NCI-H1417 treated with DMSO at 0.1 percent for 48 hours (cell line): ENCODE measurements at places on chromosomes 16 and 17.
A peak's percentile ranks its signal among the peaks of the same experiment; 100 is the strongest.

GRCh38 chr16:70377782-70378181, 31.1 kb downstream of the DDX19A start:
- no peak for DNase-seq

- DNase-seq: no peak
Observed at GRCh38 chr17:56881685-56882295, 32.1 kb downstream of the TRIM25 start.

- no peak for DNase-seq
Observed at GRCh38 chr17:4506175-4506813, 7.6 kb downstream of the SPNS2 start.

GRCh38 chr17:37815536-37815935, 70.7 kb upstream of the HNF1B start:
- DNase-seq: no peak

DNA sequence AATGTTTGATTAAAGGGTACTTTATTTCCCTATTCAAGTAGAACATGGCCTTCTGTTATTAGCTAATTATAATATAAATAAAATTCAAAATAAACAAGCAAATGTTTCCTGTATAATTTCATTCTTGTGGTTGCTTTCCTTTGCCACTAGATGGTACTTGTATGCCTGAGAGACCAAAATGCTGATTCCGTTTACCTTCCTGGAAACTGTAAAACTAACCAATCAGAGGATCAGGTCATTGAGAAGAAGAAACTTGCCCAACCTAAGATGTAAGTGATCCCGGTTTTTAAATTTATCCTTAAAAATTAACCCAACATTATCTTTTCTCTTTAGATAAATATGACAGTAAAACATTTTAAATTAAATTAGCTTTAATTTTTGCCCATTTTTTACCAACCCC, 8.1 kb upstream of the ABCA5 start:
- no peak for DNase-seq

GRCh38 chr17:302300-302698, 50.3 kb downstream of the RPH3AL start:
- DNase-seq: no peak

DNA sequence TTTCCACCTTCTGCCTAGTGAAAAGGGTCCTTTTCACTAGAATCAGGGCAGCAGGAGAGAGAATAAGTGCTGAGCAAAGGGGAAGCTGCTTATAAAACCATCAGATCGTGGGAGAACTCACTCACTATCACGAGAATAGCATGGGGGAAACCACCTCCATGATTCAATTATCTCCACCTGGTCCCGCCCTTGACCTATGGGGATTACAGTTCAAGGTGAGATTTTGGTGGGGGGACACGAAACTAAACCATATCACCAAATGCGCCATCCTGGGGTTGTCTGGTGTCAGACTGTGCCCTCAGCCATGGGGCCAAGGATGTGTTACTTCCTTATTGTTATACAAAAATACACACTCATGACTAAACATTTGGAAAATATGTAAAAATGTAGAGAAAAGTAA, 10.4 kb upstream of the KATNB1 start:
- no peak for DNase-seq

DNA sequence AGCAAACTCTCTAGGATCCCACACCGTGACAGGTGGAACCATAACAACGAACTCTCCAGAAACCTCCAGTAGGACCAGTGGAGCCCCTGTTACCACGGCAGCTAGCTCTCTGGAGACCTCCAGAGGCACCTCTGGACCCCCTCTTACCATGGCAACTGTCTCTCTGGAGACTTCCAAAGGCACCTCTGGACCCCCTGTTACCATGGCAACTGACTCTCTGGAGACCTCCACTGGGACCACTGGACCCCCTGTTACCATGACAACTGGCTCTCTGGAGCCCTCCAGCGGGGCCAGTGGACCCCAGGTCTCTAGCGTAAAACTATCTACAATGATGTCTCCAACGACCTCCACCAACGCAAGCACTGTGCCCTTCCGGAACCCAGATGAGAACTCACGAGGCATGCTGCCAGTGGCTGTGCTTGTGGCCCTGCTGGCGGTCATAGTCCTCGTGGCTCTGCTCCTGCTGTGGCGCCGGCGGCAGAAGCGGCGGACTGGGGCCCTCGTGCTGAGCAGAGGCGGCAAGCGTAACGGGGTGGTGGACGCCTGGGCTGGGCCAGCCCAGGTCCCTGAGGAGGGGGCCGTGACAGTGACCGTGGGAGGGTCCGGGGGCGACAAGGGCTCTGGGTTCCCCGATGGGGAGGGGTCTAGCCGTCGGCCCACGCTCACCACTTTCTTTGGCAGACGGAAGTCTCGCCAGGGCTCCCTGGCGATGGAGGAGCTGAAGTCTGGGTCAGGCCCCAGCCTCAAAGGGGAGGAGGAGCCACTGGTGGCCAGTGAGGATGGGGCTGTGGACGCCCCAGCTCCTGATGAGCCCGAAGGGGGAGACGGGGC, 1.3 kb downstream of the SPN start:
- no peak for DNase-seq

GRCh38 chr17:42852351-42852750, 1.4 kb downstream of the AOC3 start:
- no peak for DNase-seq

GRCh38 chr16:29729116-29729521, 16.7 kb downstream of the C16orf54 start:
- DNase-seq: no peak

GRCh38 chr17:42578282-42578869, 847 bp upstream of the PSMC3IP start:
- DNase-seq: peak; percentile 56

GRCh38 chr17:79652999-79653643, 42.3 kb upstream of the RBFOX3 start:
- DNase-seq: no peak

GRCh38 chr16:6949240-6949639, 383.4 kb upstream of the RBFOX1 start:
- no peak for DNase-seq
